ENCODE measurements at places on chromosomes 3 and 15.

- no peak for DNase-seq
Measured at GRCh38 chr3:18349197-18349798, 75.8 kb downstream of the SATB1 start.

- DNase-seq, result no peak
Measured at GRCh38 chr15:76282465-76282864, 28.8 kb downstream of the ETFA start.

DNA sequence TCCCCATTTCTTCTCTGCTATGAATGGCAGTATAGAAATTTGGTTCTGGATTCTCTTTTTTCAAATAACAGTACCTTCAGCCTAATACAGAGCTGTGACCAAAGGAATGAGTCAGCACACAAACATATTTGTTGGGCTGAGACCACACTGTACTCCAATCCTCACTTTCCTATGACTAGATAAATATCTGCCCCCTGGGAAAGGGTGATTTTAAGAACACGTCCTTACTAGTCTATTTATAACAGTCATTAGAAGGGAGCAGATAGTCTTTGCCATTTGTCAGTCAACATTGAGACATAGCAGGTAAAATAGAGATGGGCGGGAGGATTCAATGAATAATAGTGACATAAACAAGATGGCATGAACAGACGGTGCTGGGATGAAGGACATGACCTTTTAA lies 461.3 kb downstream of the MCTP2 start:
- no peak for DNase-seq

- DNase-seq, result no peak
Measured at GRCh38 chr3:178174201-178174915, 361.9 kb upstream of the KCNMB2 start.

DNA sequence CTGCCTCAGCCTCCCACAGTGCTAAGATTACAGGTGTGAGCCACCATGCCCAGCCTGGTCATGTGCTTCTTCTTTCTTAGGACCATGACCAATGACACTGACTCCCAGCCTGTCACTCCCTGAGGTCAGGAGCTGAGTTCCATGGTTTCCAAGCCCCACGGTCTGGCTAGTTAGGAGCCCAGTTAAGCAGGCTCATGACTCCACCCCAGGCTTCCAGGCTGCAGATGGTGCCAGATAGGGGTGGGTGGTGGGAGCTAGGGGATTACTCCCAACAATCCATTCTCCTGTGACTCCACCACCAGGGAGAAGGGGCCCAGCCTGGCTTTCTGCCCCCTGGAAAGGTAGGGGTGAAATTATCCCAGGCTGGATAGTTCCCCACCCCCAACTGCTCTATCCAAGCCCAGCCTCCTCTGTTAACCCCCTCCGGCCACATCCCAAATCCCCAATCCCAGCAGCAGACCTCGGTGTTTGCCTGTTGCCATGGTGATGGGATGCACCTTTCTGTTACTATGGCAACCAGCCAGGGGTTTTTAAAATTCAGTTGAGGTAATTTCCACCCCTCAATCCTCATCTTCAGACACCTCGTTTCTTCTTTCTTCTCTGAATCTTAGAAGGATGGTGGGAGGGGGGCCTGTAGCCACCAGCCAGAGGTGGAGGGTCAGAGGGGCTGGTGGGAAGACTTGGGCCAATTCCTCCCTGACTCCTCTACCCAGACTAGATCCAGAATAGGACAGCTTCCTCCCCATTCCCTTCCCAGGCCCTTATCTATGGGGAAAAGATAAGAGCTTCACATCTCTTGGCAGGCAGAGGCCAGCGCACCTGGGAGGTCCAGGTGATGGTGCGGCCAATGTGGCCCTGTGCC lies 22.5 kb upstream of the SEMA3F start:
- DNase-seq, result no peak

DNA sequence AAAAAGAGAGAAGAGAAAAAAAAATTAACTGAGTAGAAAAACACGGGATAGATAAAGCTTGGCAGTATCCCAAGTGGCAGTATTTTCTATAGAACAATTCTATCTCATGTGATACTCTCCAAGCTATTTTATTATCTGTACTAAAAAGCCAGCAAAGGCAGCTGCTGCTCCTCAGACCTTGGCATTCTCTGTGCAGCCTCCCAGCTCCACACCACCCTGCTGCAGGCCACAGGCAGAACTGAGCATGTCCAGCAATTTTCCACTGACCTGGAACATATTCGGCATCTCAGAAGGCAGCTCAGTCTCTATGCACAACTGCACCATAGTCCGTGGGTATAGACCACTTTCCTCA lies 1161.4 kb downstream of the IGSF11 start:
- no peak for DNase-seq

DNA sequence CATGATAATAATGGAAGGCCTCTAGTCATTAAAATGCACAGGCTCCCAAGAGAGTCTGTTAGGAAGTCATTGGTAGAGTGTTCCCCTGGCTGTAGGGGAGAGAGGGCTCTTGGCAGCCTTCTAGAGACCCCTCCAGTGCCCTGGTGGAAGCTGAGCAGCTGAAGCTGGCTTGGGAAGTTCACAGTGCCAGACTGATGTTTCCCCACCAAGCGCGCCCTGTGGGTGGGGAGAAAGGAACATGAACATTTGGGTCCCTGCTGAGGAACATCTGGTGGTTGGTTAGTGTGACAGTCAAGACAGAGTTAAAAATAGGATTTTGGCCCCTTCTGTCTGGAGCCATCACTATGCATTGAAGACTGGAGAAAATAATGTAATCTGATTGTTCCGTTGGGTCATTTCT lies 37.1 kb upstream of the RGMA start:
- DNase-seq, result no peak

DNA sequence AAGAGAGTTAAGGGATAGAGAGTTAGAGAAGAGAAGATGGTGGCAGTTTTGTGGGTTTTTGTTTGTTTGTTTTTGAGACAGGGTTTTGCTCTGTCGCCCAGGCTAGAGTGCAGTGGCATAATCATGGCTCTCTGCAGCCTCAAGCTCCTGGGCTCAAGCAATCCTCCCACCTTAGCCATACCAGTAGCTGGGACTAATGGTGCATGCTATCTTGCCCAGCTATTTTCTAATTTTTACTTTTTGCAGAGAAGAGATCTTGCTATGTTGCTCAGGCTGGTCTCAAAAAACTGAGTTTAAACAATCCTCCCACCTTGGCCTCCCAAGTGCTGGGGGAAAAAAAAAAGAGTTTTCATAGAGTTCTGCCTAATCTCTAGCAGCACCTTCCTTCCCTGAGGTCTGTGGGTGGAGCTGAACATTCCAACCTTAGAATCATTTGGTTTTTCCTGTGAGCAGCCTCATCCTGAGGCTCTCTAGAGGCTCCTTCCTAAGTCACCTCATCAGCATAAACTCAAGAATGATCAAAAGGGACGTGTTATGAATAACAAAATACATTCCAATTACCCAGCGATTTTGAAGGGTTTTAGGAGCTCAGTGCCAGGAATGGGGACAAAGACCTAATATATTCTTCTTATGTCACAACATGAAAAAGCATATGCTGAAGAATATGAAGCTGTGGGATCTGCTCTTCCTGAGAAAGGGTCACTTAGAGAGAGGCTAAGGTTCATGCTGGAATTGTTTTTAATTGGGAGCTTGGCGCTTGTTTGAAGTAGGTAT lies 180.6 kb downstream of the LSAMP start:
- DNase-seq, result no peak

GRCh38 chr3:52477796-52478095 lies 17.4 kb upstream of the STAB1 start:
- no peak for DNase-seq

- DNase-seq, result no peak
Measured at GRCh38 chr15:62124973-62125303, 40.1 kb downstream of the C2CD4B start.

DNA sequence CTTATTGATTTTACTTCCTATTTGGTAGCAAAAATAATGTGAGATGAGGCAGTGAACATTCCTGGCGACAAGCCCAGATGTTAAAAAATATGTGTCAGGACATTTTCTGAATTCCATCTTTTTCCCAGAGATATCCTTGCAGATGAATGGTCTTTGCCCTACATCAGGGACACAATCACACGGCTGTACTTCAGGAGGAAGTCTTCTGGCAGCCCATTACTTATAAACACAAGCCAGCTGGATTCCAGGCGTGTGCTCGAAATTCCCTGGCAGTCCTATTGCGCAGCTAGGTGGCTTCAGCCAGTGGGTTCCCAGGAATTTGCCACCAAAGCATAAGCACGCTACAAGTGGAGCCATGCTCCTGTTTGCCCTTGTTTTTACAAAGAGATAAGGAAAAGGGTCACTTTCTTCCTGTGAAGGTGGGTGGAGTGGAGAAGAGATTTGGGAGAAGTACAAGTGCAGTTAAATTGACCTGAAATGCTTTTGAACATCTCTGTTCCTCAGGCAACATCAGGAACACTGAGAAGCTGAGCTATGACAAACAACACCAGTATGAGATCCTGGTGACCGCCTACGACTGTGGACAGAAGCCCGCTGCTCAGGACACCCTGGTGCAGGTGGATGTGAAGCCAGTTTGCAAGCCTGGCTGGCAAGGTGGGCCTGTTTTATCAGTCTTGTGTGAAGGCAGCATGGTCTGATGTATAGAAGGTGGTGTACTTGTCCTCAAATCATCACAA lies 257.1 kb upstream of the TRIM42 start:
- DNase-seq, result no peak

- DNase-seq, result no peak
Measured at GRCh38 chr3:189149203-189149602, 22.6 kb upstream of the TPRG1 start.

DNA sequence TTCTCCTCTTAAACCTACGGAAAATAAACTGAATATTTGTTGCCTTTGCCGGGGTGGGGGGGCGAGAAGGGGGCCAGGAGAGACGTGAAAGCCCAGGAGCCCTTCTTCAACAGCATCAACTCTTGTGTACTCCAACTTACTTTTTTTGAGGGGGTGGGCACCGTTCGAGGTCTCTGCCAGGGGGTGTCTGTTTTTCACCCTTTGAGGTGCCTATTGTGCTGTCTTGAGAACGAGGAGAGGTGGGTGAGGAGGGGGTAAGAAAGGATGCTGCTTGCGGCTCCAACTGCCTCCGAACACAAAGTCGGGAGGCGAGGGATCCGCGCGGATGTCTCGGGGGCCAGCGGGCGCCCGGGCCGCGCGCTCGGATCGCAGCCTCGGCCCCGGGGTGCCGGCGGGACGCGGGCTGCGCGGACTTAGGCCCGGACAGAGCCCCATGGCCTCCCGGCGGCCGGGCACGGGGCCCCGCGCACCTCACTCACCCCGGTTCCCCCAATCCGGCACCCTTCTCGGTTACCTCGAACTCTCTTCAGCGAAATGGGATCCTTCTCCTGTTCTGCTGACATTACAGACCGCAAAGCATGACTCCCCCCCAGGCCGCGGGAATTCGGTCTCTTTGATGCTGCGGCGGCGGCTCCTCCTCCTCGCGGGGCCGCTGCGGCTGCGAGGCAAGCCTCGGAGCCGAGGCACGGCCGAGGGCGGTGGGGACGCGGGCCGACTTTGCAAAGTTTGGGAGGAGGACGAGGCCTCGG lies 650 bp downstream of the PYGO1 start:
- DNase-seq, result no peak

DNA sequence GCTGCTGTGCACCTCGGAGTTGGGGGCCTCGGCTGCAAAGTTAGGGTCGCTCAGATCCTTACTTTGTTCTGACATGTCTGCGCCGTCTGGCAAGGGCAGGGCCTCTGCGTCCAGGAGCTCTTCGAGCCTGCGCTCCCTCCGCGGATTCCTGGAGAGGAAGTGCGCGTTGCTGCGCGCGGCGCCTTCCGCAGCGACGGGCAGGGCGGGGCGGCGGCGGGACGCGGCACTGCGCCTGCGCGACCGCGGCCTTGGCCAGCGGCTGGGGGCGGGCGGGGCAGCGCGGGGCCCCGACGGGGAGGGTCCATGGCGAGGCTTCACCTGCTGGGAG lies at the start of gene NDN:
Gene NDN (minus strand): TSS at position 163 of the 328 bp plus-strand sequence. CDS start 88 bp downstream, at position 75.
- no peak for DNase-seq

DNA sequence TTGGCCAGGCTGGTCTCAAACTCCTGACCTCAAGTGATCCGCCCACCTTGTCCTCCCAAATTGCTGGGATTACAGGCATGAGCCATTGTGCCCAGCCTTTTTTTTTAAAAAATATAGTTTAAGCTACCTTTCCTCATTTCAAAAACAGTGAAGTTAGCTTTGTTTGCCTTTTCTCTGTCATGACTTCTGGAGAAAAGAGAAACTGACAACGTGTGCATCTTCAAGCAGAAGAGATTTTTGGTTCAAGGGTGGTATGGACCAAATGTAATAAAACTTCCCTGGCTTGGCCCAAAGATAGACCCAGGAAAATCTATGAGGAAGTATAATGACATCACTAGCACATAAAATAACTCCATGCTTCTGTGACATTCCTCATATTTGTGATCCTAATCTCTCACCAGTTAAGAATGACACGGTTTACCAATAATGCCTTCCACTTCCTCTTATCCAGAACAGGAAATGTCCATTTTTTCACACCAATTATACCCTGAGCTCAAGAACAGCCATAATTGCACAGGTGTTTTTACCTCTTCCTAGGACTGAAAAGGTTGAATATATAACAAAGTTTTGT lies 781.2 kb upstream of the NR2F2 start:
- no peak for DNase-seq

DNA sequence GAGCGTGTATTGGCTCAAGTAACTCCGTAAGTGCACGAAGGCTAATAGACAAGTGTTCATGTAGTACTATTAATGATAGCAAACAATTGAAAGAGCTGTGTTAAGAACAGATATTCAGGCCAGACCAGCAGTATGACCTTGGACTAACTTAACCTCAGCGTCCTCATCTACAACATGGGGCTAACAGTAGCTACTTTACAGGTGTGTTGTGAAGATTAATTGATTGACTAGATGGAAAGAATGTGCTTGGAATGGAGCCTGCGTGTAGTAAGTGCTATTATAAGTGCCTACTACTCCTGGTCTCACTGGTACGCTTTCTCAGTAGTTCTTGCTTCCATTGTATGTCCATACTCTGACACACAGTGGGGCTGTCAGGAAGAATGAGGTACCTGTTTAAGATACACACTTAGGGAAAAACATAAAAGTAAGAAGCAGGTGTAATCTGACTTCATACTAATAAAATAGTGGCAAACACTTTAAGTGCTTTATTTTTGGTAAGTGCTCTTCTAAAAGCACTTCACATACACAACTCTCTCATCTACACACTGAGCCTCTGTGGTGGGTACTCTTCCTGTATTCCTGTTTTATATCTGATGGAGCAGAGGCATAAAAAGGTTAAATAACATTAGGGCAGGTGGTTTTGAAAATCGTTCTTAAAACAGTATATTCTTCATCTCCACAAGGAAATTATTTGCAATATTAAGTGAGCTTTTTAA lies 24.3 kb upstream of the FBXL22 start:
- peak; percentile 32 for DNase-seq

- no peak for DNase-seq
Measured at GRCh38 chr3:121817753-121818152, 17.1 kb downstream of the IQCB1 start.

DNA sequence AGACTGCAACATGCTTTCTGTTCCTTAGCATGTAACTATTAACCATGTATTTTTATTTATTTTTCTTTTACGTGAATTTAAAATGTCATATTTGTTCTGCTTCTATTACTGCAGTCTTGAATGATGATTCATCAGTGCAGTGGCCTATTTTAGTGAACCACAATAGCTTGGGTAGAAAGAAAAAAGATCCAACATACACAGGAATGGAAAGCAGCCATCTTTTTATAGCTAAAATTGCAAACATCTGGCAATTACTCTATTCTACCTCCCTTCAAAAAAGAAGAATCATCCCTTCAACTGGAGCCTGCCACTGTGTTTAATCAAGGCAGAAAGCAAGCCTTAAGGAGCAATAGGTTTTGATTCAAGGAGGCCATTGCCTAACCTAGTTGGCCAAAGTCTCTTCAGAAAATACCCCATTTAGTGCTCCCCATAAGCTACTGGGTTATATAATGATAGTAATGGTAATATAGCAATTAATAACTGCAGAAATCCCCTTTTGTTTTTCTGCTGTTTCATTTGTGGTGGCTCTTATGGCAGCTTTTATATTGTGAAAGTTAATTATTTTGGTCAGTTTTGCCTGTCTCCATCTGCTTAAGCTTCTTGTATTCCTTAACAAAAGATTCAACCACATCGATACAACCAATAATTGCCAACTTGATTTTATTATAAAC lies 267.3 kb downstream of the LPP start:
- DNase-seq, result no peak
